ENCODE measurements at places on chromosomes 12 and 14.

DNA sequence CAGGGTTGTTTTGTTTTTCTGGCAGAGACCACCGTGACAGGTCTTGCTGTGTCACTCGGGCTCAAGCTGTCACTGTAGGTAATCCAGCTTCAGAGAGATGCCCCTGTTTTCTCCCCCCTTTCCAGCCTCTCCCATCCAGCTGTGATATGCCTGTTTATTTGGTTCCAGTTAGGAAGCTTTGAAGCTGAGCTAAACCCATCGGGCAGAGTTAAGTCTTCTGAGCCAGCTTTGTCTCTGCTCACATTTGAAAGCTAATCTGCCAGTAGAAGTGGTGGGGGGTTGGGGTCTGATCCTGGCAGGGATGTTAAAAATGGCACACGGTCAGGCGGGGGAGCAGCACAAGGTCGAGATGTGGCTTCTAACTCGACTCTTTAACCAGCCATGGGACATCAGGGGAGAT, 130.0 kb downstream of the TSPAN9 start:
- DNase-seq = no peak

DNA sequence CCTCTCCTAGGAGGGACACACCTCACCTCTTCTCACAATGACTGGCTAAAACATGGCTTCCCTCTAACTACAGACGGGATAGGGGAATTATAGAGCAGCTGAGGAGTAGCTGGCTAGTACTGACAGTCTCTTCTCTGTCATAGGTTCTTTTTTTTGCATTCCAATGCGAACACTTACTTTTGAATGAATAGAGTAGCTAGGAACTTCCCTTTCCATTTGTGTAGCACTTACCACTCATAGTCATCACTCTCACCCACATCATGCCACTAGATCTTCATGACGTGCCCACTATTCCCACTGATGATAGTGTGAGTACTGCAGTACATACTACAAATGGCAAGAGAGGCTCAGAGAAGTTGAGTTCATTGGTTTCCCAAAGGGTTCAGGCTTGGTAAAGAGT, 143.9 kb upstream of the HIF1A start:
- no peak for DNase-seq

- DNase-seq = no peak
Measured at GRCh38 chr12:29750131-29750927, 33.4 kb downstream of the TMTC1 start.

- no peak for DNase-seq
Measured at GRCh38 chr14:79557309-79557708, 654.0 kb downstream of the DIO2 start.

- no peak for DNase-seq
Measured at GRCh38 chr12:55929306-55929791, 1.6 kb upstream of the DGKA start.

GRCh38 chr14:89242652-89243279, 174.3 kb downstream of the FOXN3 start:
- DNase-seq = no peak
